ENCODE measurements at places on chromosomes 13 and 19.

DNA sequence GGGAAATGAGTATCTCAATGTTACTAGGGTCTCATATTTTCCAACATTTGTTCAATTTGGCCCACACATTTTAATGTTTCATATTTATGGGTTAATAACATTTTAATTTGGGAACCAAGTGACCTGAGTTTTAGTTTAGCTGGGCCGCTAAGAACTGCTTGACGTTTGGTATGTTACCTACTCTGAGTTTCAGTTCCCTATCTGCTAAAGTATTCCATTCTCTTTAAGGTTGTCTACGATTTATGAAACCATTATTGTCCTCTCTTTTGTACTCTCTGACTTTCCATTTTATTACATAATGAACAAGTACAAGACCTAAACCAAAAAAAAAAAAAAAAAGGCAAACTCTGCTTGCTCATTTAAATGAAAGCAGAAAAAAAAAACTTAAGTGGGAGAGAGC is 89.9 kb downstream of the FGF14 start:
- no peak for DNase-seq

GRCh38 chr13:98112456-98112855 is 30.4 kb upstream of the FARP1 start:
- DNase-seq, result no peak

GRCh38 chr19:8512115-8512967 is 1.6 kb downstream of the ZNF414 start:
- no peak for DNase-seq

DNA sequence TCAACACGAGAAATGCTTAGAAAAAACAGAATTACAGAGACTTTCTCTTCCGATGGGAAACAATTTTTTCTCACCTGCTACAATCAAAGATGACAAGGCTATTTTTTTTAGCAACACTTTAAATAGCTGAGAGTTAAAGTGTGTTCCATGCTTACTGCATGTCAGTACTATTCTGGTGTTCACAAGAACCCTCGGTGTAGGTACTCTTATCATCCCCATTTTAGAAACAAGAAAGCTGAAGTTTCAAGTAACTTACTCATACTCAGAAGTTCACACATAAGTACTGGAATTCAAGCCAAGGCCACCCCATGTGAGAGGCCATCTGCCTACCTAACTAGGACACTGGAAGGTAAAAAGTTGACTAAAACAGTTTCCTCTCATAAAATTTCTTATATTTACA is 9.0 kb upstream of the TNFRSF19 start:
- no peak for DNase-seq

DNA sequence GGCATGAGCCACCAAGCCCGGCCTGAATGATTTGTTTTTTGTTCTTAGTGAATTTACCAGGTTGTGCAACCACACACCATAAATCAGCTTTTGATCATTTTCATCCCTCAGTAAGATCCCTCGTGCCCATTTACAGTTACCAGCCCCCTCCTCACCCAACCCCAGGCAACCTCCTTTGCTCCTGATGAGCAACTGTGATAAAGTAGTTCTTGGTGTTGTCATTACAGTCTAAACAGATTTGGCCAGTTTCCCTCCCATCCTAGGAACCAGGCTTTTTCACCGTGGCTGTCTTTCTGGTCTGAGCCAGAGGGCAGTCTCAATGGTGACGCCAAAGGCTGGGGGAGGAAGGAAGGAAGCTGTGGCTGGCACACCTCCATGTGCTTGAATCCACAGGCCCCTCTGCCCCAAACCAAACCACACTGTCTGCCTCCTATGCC is 61.2 kb upstream of the WDFY2 start:
- DNase-seq, result peak; percentile 79

GRCh38 chr13:36981156-36981743 is 17.9 kb downstream of the ALG5 start:
- no peak for DNase-seq

DNA sequence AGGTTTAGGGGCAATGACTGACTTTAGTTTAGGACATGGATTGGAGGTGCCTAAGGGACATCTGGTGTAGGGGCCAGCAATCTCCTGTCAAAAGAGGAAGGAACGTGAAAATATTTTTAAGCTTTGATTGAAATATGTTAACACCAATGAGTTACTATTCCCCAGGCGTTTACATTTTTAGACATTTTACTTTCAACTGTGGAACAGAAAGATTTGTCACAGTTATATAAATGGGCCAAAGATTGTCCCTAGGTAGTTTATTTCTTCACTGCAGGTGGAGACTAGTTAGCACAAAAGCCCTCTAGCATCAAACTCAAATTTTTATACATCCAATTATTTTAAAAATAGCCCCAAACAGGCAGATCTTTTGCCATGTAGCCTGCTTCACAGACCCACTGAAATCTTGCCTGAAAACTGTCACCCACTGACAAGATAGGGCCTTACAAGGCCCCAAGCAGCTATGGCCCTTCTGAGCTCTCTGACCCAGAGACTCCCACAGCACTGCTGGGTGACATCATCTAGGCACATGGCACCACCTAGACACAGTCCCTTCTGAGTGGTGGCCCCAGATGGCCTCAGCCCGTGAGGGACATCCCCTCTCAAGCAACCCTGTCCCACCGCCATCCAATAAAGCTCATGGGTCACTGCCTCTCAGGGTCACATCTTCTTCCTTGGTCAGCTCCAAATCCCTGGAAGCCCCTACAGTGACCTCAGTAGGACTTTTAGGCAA is 64.8 kb upstream of the DOCK9 start:
- no peak for DNase-seq

All from LNCaP clone FGC (cell line).